ENCODE measurements at places on chromosomes 2 and 18.

GRCh38 chr2:65366595-65367125 is 65.7 kb downstream of the SPRED2 start:
- no peak for DNase-seq

DNA sequence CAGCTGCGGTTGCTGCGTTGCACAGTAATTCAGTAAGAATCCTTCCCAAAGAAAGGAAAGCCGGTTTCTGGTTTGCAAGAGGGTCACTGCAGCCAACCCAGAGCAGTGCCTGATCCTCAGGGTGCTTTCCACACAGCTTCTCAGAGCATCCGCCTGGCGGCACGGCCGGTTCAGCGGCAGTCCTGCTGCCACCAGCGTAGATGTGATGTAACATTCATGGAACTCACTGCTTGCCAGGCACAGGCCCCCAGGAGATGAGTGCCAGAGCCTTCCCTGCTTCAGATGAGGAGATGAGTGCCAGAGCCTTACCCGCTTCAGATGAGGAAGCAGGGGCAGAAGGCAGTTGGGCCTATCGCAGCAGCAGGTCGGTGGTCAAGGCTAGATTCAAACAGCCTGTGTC is 230.2 kb downstream of the GBX2 start:
- no peak for DNase-seq

GRCh38 chr18:79250301-79250981 is 145.3 kb upstream of the NFATC1 start:
- DNase-seq: no peak

DNA sequence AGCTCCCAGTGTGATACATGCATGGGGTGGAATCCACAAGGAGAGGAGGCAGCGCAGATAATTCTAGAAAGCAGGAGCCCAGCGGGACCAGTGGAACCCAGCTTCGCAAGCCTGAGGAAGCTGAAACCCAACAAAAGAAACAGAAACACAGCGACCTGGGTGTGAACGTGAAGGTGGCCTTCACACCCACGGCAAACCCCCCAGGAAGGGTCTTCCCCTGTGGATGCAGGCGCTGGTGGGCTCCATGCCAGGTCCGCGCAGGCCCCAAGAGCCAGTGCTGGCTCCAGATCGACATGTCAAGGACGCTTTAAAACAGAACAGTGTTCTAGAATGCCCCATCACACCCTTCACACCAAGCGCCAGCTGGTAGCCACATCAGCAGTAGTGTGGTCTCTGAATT is 22.1 kb downstream of the KIF1A start:
- no peak for DNase-seq

DNA sequence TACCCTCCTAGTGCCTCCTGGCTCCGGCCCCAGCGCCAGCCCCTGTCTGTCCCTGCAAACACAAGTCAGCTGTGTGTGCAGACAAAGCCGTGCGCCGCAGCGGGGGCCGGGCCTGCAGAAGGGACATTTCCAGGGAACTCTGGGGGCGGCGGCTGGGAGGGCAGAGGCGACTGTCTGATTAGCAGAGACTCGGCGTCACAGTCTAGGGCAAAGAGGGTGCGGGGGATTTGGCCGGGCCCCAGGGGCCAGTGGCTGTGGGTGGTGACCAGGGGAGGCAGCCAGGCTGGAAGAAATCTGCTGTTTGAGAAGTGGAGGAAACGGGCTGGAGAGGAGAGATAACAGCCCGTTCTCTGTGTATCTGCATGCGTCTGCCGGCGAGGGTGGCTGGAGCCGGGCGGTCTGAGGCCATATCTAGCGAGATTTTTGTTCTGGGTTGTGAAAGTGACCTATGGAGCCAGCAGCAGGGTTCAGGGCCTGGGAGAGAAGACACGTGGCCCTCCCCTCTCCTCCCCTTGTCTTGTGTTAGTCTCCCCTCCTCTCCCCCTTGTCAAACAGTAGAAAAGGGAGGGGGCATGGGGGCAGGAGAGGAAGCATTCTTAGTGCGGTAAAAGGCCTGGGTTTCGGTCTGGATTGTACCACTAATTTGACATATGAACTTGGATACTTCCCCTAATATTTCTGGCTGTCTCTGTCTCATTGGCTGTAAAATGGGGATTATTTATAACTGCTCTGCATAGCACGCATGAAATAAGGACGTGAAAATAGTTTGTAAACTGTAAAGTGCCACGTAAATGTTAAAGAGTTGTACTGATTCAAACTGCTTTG is 169.4 kb downstream of the SMAD7 start:
- DNase-seq: no peak

DNA sequence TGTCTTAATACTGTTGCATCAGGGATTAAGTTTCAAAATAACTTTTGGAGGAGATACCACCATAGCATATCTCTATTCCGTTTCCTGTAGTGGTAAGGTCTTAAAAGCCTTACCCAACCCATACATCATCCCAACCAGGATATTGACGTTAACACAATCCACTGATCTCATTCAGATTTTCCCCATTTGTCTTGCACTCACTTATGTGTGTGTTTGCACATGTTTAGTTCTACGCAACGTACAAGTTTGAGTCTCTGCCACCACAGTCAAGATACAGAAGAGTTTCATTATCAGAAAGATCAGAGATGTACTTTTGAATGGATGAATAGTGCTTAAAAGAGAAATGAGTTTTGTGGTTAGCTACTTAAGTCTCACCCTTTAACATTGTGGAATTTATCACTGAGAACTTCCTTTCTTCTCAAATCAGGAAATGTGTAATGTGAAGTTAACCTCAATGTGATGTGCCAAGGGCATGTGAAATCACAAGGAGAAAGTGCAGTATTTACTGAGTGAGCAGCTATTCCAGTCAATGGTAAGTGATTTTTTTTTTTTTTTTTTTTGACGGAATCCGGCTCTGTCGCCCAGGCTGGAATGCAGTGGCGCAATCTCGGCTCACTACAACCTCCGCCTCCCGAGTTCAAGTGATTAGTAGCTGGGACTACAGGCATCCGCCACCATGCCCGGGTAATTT is 69.2 kb upstream of the EPHA4 start:
- DNase-seq: no peak

DNA sequence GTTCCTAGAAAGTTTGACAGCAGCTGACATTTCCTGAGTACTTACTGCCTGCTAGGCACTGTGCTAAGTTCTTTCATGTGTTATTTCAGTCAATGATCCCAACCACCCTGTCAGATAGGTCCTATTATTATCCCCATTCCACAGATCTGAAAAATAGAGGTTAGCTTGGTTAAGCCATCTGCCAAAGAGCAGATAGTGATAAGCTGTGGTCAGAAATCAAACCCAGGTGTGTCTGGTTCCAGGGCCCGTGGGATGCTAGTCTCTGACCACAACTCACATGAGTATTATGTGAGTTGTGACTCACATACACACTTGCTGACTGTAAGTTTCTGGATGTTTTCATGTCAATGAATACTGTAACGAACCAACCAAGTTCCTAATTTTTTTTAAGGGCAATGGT is 132.0 kb upstream of the APCDD1 start:
- DNase-seq: no peak

- no peak for DNase-seq
These were observed 110.9 kb downstream of the GALR1 start for GRCh38 chr18:77360315-77361190.

GRCh38 chr18:8686611-8687010 is 18.7 kb upstream of the MTCL1 start:
- DNase-seq: no peak

- DNase-seq: no peak
These were observed 35.5 kb downstream of the RTP5 start for GRCh38 chr2:241904791-241905710.

DNA sequence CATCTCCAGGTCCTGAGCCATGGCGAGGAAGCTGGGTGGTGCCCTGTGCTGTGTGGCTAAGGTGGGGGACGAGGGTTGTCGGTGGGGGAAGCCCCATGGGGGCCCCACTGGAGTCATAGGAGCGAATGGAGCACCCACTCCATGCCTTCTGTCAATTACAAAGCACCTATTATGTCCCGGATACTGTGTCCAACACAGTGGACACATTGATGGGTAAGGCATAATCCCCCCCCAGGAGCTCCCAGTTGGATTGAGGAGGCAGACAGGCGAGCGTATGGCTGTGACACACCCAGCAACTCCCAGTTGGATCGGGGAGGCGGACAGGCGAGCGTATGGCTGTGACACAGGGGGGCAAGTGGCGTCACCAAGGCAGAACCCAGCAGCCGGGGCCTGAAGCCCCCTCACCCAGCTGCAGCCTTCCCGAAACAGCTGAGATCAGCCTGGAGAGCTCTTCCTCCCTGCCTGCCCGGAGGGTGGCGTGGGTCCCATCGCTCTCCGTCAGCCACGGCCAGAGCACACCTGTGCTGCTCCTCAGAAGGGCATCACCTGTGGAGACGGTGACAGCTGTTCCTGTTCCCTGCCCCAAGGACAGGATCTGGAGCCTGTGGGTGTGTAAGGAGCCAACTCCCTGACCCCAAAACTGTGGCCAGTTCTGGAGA is 69.6 kb downstream of the HPCAL1 start:
- DNase-seq: no peak

DNA sequence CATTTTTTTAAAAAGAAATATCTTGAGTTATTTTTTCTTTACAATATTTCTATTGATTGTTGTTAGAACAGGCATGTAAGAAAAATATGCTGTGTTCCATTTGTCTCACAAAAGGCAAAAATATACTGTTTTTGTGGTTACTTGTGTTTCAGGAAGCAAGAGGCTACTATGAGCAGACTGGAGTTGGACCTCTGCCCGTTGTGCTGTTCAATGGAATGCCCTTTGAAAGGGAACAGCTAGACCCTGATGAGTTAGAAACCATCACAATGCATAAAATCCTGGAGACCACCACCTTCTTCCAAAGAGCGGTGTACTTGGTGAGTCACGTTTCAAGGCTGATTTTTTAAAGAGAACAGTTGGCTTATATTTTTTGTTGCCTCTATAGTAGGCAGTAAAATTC is 54.7 kb downstream of the UGGT1 start:
- DNase-seq: no peak

GRCh38 chr2:95376311-95377215 is 25.9 kb upstream of the FAHD2A start:
- no peak for DNase-seq

DNA sequence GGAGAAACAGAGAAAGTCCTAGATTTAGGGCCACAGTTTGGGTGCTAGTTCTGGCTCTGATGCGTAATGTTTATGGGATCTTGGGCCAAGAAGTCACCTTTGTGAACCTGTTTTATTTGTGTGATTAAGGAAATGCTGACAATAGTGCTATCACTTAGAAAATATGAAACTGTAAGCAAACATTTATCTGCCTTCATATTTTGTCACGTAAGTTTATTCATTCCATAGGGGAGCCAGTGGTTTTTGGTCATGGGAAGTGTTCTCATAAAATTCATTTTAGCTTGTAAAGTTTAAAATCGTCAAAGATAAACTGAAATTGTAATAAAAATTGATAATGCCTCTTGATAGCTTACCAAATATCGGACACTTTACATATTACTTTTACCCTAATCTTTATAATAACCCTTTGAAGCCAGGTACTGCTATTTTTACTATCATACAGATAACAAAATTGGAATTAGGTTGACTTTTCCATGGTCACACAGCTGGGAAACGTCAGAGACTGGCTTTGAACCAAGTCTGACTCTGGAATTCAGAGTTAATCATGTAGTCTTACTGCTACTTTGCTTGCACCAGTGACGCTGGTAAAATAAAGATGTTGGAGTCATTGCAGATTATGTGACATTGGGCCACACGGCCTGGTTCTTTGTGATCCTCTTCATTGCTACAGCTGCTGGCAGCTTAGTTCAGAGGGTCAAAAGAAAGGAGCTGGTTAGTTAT is 99.7 kb downstream of the ICA1L start:
- no peak for DNase-seq

- DNase-seq: no peak
These were observed 31.4 kb downstream of the FECH start for GRCh38 chr18:57555134-57555533.

- no peak for DNase-seq
These were observed 12.4 kb downstream of the DYM start for GRCh38 chr18:49447810-49448745.

DNA sequence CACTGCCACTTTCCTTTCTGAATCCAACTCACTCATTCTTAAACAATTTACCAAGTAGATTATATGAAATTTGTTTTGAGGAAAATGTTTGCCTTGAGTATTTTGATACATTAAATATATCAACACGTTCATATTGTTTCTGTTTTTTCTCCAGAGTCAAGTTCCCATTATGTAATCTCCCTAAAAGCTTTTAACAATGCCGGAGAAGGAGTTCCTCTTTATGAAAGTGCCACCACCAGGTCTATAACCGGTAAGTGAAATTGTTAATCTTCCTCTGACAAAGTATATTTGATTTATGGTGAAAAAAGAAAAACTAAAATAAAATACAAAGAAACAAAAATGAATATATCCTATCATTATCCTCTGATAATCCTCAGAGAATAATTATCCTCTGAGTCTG is 838.6 kb downstream of the MBD2 start:
- no peak for DNase-seq

DNA sequence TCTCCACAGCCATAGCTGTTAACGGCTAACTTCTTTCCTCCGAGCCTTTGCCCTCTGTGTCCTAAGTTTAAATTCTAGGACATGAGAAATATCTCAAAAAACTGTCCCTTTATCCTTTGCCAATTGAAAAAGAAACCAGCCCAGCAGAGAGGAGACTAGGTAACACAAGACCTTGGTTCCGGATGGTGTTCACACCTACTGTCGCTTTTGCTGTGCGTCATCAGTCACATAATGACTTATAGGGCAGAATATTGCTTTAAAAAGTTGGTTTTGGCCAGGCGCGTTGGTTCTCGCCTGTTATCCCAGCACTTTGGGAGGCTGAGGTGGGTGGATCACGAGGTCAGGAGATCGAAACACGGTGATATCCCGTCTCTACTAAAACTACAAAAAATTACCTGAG is 66.2 kb downstream of the SP3 start:
- DNase-seq: no peak

DNA sequence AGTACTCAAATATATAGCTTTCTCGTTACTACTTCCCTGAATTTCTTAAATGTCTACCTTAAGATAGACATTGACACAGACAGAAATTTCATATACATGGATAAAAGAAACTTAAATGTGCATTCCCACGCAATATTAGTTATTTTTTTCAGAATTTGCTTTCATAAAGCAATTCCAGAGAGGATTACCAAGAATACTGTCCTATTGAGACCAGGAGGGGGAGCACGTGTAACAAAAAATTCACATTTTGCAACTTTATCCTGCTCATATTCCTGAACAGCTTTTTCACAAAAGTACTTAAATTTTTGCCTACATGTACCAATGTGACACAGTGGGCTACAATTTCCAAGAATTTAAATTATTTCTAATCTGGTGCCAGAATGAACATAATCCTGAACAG is 30.7 kb upstream of the ERCC3 start:
- DNase-seq: no peak

DNA sequence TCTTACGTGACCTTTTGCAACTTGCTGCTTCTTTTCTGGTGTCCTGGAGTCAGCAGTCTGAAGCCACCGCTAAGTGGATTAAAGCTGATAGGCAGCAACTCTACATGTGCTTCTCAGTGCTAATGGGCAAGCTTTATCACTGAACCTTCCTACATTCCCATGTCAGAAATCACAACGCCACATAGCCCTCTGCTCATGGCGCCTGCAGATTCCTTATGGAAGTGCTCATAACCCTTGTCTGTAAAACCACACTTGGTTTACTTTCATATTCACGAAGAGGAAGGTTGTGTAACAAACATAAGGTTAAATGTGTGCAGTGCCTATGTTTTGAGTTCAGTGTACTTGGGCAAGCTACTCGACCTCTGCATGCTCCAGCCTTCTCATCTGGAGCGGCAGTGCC is 319.8 kb downstream of the FBXO15 start:
- DNase-seq: no peak

- no peak for DNase-seq
These were observed 118.6 kb downstream of the RBMS1 start for GRCh38 chr2:160375037-160375436.

All from activated CD8-positive, alpha-beta memory T cell treated with anti-CD3 and anti-CD28 coated beads for 1 hour (primary cell).